ENCODE measurements at places on chromosomes 2 and 18. TPM values are rescaled to one million over a fixed set of nuclear protein-coding genes. Genes with fewer than 3 reads are reported as not detected.

DNA sequence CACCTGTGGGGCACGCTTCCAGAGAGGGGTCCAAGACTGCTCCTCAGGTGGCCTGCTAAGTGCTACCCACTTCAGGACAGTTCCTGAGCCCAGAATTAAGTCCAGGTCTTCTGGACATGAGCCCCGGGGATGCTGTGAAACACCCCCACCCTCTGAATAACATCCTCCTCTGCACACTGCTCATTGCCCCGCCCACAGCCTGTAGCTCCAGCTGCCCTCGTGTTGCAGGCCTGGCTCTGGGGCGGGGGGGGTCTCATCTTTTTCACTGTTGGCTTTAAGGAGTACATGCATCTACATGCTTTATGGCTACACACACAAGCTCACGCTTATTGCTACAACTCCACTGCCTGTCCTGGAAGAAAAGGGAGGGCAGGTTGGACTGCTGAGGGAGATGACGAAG is 92.8 kb downstream of the PTGR3 start:
- H3K27ac ChIP-seq = no peak overlapping the region
- no peak for DNase-seq
- H3K4me3 ChIP-seq = no peak overlapping the region
- H3K36me3 ChIP-seq = no peaks in the 10 kb centered on the region
- H3K4me1 ChIP-seq = no peaks in the 10 kb centered on the region

DNA sequence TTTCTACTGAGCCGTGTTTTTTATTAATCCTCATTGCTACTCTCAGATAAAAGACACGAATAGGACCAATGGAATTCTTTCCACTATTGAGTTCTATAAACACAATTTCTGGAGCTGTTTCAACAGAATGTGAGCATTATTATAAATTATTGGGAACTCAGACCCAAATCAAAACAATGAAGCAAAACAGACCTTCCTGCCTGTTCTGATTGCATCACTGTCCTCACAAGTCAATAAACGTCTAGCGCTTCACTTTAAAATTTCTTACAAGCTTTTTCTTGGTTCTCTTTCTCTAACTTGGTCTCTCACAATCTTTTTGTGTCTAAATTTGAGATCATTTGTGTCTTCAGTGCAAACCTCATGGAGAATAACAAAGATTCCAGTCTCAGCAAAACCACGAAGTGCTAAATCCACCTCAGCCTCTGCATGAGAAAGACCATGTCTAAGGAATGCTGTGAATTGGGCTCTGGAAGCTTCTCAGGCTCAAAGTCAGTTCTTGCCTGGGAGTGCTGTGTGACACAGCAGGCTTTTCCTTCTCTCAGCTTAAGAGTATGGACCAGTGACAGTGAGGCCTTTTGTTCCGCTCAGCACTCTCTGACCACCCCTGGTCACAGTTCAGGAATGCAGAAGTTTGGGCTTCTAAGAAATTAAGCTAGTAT is 22.8 kb downstream of the ARHGAP28 start:
- H3K4me1 ChIP-seq = no peaks in the 10 kb centered on the region
- H3K4me3 ChIP-seq = no peak overlapping the region
- DNase-seq = no peak
- H3K27ac ChIP-seq = no peak overlapping the region

GRCh38 chr2:113910967-113911678 is 21.2 kb downstream of the ACTR3 start:
- no peak for DNase-seq
- peak overlapping the region; percentile 18 for H3K4me3 ChIP-seq
- H3K27me3 ChIP-seq = no peaks in the 10 kb centered on the region
- H3K36me3 ChIP-seq = peaks cover 21% of the 10 kb centered on the region
- peaks cover 73% of the 10 kb centered on the region for H3K4me1 ChIP-seq

GRCh38 chr2:132560562-132560961 is 109.4 kb downstream of the LYPD1 start:
- H3K4me1 ChIP-seq = no peaks in the 10 kb centered on the region
- H3K36me3 ChIP-seq = no peaks in the 10 kb centered on the region
- H3K27ac ChIP-seq = no peak overlapping the region
- H3K27me3 ChIP-seq = no peaks in the 10 kb centered on the region
- H3K4me3 ChIP-seq = no peak overlapping the region

DNA sequence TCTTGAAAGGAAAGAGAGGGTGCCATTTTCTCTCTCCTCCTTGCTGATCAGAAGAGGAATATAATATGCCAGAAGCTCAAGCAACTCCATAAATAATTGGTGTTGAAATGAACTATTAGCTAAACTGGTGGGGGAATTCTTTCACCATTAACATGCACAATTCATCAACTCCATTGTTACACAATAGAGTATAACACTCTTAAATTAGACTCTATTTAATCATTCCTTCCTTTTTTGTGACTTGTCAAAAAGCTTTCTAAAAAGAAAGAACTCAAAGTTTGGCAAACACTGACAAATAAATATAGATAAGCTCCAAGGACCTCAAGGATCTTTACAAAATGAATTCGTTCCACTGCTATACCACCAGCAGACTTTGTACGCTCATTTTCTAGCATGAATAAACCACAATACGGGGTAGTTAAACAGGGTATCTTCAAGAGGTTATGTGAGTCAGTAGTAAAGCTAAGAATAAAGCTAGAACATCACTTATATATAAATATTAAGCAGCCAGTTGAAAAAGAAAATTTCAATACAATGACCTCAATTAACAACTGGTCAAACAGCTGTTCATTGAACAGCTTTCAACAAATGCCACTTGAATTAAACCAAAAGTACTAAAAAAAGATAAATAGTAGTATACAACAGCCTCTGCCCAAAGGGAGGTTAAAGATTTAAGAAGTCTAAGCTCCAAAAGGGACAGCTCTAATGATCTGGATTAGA is 6.4 kb downstream of the TRAK2 start:
- DNase-seq = no peak
- no peak overlapping the region for H3K27ac ChIP-seq

DNA sequence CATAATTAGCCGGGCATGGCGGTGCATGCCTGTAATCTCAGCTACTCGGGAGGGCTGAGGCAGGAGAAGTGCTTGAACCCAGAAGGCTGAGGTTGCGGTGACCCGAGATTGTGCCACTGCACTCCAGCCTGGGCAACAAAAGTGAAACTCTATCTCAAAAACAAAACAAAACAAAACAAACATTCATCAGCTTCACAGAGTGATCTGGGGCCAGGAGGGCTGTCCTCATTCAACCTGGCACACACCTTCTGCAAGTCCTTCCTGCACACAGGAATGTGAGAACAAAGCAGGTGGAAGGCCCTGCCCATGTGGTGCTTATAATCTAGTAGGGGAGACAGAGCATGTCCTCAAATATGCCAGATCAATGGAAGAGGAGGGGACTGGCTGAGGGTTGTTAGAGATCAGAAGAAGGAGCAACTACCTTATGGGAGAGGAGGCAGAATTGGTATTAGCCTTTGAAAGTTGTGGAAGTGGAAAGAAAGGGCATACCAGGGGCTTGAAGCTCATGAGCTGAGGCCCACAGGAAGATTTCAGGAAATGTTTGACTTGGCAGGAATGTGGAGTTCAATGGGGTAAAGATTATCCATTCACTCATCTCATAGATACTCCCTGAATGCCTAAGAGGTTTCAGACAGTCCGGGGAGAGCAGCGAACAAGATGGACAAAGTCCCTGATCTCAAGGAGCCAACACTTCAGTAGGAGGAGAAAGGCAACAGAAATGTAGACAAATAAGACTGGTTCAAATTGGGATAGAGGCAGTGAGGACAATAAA is 155.3 kb upstream of the SIX3 start:
- H3K27ac ChIP-seq = no peak overlapping the region
- H3K4me1 ChIP-seq = no peaks in the 10 kb centered on the region
- H3K4me3 ChIP-seq = no peak overlapping the region
- H3K36me3 ChIP-seq = no peaks in the 10 kb centered on the region

- peaks cover 3% of the 10 kb centered on the region for H3K36me3 ChIP-seq
- peaks cover 6% of the 10 kb centered on the region for H3K4me1 ChIP-seq
- no peak overlapping the region for H3K27ac ChIP-seq
- no peak for DNase-seq
Measured at GRCh38 chr18:9348766-9349165, 14.2 kb downstream of the TWSG1 start.

DNA sequence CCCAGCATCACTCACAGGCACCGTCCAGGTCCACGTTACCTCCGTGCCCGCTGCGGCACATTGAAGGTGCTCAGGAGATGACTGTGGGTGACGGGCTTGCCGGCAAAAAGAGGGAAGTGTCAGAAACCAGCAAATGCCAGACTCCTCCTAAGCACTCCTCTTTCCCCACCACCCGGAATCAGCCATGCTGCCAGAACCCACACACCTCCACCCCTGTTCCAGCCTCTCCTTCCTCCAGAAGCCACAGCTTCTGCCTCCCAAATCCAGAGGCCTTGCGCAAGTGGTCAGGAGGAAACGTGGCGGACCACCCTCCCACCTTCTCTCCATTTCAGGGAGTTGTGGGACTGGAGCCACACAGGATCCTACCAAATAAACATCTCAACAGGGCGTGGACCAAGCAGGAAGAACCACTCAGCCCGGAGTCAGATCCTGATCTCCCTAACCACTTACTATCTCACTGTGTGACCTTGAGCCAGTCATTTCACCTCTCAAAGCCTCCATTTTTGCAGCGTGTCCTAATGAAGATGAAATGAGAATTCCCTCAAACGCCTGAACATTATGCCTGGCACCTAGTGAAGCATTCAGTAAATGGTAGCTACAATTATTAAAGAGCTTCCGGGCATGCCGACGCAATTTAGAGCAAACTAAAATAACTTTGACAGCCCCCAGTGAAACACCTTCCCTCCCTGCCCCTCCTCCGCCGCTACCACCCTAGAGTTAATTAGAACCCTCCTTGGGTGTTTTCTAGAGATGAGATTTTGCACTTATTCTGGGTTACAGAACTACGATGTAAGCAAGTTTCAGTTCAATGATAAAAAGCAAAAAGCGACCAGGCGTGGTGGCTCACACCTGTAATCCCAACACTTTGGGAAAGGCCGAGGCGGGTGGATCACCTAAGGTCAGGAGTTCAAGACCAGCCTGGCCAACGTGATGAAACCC is 32.9 kb downstream of the SMAD7 start:
- H3K36me3 ChIP-seq = no peaks in the 10 kb centered on the region
- H3K4me1 ChIP-seq = peaks cover 22% of the 10 kb centered on the region
- H3K27ac ChIP-seq = no peak overlapping the region
- H3K27me3 ChIP-seq = no peaks in the 10 kb centered on the region
- DNase-seq = no peak

ZFP36L2 gene
- total RNA-seq = 86.4 TPM

- H3K4me1 ChIP-seq = peaks cover 21% of the 10 kb centered on the region
- H3K4me3 ChIP-seq = no peak overlapping the region
- H3K36me3 ChIP-seq = peaks cover 33% of the 10 kb centered on the region
- DNase-seq = no peak
- no peaks in the 10 kb centered on the region for H3K27me3 ChIP-seq
- peak overlapping the region; percentile 41 for H3K27ac ChIP-seq
Measured at GRCh38 chr18:79498662-79499061, 102.9 kb downstream of the NFATC1 start.

GRCh38 chr2:218569038-218569431 is 396 bp downstream of the CNOT9 start:
- no peaks in the 10 kb centered on the region for H3K27me3 ChIP-seq
- peaks cover 62% of the 10 kb centered on the region for H3K4me1 ChIP-seq
- peak overlapping the region; percentile 85 for H3K4me3 ChIP-seq
- DNase-seq = peak; percentile 70

- no peak overlapping the region for H3K27ac ChIP-seq
- no peak overlapping the region for H3K4me3 ChIP-seq
- no peaks in the 10 kb centered on the region for H3K4me1 ChIP-seq
- H3K36me3 ChIP-seq = peaks cover 1% of the 10 kb centered on the region
Measured at GRCh38 chr2:163708265-163708664, 27.5 kb downstream of the FIGN start.

GRCh38 chr18:3794537-3795348 is 344.8 kb downstream of the TGIF1 start:
- no peak overlapping the region for H3K4me3 ChIP-seq
- no peaks in the 10 kb centered on the region for H3K36me3 ChIP-seq

LHCGR gene
- not detected for total RNA-seq

DNA sequence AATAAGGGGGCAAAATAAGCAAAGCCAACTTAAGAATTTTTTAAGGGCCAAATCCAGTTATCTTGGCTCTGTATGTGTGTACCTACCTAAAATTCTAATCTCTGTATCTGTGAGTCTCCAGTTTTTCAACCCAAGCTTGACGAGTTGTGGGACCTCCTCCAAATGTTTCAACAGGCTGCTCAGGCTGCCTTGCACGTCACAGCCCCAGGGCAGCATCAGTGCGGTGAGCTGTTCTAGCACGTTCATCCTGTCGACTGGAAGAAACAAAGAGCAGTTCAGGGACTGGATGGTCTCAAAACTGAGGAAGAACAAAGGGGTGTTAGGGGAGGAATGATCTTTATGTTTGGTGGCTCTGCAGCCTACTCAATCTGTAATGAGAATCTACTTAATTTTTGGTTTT is 29.4 kb downstream of the NLRC4 start:
- no peak overlapping the region for H3K27ac ChIP-seq
- H3K4me3 ChIP-seq = no peak overlapping the region
- H3K36me3 ChIP-seq = peaks cover 1% of the 10 kb centered on the region
- H3K4me1 ChIP-seq = no peaks in the 10 kb centered on the region

DNA sequence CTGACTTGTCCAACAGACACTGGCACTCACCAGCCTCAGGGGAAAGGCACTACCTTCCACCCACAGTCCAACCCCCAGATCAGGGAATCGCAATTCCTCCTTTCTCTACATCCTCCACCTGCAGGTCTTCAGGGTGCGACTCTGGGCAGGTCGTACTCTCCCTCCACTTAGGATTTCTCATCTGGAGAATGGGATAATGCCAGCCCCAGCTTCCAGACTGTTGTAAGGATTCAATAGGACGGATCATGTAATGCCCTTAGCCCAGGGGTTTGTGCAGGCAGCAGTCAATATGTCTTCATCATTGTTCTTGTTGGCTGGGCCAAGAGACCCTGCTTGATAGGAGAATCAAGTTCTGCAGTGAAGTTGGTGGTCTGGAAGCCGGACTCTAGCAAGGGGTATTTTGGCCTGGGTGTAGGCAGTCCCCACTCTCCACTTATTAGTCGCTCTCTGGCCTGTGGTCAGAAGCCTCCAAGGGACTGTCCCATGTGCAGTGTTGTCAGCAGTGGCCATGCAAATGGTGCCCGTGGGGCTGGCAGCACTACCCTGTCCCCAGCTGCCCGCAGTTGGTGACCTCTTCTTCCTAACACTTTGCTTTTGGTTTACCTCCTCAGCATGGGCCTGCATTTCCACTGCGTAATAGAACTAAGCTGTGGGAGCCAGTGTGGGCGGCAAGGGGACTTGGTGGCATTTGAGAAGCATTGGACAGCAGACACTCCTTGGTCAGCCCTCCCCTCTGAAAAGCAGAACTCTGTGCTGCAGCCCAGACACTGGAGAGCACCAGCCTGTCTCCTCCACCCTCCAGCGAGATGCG is 172.4 kb upstream of the HS6ST1 start:
- H3K36me3 ChIP-seq = no peaks in the 10 kb centered on the region
- no peak overlapping the region for H3K4me3 ChIP-seq
- peaks cover 9% of the 10 kb centered on the region for H3K27me3 ChIP-seq
- H3K27ac ChIP-seq = no peak overlapping the region
- H3K4me1 ChIP-seq = no peaks in the 10 kb centered on the region
- no peak for DNase-seq

Measured in activated T-cell treated with anti-CD3 and anti-CD28 coated beads, Interleukin-2, amount 50 U/mL, for 72 hours (primary cell).